ENCODE measurements at places on chromosomes 1 and 21.

DNA sequence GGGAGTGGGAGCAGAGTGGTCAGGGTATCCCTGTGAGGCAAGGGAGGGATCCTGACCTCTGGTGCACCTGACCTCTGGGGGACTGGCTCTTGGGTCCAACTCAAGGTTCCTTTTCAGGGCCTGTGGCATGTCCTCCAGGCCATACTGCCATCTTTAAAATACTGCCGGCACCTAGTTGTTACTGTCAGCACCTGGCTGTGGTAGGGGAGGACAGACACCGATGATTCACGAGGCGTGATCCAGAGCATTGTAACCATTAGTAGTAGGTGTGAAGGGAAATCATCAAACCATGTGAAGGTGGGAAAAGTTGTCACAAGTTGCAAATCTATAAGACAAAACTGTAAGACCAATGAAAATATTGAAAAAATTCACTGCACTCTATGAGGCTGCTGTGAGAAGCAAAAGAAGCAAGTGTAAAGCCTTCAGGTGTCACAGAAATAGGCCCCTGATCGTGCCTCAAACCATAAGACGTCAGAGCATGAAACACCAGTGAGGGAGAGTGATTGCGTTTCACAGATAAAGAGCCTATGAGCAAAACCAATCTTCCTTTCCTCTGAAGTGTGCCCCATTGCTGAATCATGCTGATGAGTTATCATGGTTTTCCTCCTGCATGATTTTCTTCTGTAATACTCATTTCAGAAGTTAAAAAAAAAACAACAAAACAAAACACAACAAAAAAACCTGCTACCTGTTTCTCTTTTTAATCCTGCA, 55.3 kb downstream of the CDC7 start:
- DNase-seq, result no peak

- no peak for DNase-seq
Measured at GRCh38 chr1:230935852-230936251, 42.8 kb downstream of the TTC13 start.

DNA sequence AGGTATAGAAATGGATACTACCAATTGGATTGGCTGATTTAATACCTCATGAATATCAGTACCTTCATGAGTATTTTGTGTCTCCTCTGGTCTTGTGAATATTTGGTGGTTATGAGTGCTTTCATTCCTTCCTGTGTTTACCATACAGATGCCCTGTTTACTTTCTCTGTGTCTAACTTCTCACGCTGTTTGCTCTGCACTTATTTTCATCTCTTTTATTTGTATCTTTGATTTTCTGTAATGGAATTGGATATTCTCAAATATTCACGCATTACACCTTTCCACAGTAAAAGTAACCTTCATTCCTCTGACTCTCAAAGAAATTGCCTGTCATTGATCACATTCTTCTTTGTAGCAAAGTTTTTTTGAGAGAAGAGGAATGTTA, 16.8 kb downstream of the CNST start:
- no peak for DNase-seq

GRCh38 chr21:34688145-34688544, 19.4 kb downstream of the CLIC6 start:
- DNase-seq, result no peak

GRCh38 chr1:110547017-110547416, 28.0 kb upstream of the KCNA10 start:
- no peak for DNase-seq

DNA sequence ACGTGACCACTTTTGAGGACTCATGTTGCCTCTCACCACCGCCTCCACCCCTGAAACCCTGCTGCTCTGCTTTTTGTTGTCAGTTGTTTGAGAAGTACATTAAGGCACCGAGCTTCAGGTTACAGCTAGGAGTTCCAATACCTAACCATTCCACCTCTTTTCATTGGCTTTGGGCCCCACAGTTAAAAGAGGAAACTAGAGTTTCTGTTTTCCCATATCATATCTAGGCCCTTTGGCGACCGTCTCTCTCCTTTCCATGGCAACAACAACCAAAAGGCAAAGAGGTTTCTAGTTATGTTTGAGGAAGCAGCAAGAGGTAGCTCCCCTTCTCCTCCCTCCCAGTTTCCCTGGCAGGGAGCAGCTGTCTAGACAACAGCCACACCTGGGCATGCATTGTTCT, 5.9 kb downstream of the ANKRD35 start:
- DNase-seq, result no peak

GRCh38 chr1:152855661-152856060, 4.1 kb upstream of the LCE7A start:
- no peak for DNase-seq

GRCh38 chr1:11653101-11653860, 948 bp downstream of the FBXO2 start:
- DNase-seq, result peak; percentile 18

DNA sequence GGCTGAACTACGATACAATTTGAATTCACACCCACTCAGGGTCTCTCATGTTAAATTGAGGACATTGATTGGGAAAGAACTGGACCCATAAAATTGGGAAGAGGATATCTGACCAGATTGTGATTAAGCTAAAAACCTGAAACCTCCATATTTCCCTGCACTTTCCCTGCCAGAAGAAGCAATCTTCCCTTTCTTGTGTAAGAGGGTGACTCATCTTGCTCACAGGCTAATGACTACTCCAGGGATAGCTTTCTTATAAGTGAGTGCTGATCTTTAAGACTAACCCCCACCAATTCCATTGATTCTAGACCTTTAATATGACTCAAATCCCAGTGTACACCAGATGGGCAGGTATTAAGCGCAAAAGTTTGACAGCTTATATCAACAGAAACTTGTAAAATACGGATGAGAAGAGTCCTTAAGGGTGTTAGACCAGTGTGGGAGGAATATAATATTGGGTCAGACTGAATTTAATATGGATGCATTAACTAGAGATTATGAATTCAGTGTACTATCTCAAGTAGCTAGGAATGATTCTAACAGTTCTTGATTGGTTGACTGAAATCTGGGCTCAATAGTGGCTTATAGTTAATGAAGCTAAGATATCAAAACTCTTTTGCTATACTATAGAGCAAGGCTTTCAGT, 12.1 kb upstream of the SGIP1 start:
- no peak for DNase-seq

DNA sequence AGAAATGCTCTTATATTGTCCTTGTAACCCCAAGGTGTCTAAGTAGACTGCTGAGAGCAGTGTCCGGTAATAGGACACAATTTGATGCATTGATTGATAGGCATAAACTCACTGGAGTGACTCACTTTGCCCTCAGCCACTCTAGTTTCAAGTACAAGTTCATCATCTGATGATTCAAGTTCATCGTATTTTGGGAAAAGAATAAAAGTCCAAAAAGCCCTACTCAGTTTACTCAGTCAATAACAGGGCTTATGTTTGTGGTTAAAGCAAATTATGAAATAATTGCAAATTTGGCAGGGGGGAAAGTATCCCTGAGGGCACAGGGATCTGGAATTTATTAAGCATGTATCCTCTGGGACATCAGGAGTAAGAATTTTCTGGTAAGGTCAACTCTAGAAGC, 7.6 kb upstream of the ATF3 start:
- no peak for DNase-seq

- peak; percentile 7 for DNase-seq
Measured at GRCh38 chr1:172239901-172240300, 180.6 kb upstream of the C1orf105 start.

DNA sequence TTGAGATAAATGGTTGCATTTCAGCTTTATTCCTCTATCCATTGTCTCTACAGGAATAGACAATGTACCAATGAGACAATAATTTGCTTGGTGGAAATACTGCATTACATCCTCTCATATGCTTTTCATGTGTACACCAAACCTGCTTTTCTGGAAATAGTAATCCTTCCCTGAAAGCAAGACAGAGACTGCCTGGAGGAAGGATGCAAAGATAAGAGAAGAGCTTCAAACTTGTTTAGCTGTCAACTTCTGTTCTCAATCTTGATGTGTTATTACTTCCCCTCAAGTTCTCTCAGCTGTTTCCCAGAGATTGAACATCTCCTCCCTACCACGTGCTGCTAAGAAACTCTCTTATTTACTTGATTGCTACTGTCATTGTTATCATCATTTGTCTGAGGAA, 1125.4 kb upstream of the TMPRSS15 start:
- DNase-seq, result no peak

DNA sequence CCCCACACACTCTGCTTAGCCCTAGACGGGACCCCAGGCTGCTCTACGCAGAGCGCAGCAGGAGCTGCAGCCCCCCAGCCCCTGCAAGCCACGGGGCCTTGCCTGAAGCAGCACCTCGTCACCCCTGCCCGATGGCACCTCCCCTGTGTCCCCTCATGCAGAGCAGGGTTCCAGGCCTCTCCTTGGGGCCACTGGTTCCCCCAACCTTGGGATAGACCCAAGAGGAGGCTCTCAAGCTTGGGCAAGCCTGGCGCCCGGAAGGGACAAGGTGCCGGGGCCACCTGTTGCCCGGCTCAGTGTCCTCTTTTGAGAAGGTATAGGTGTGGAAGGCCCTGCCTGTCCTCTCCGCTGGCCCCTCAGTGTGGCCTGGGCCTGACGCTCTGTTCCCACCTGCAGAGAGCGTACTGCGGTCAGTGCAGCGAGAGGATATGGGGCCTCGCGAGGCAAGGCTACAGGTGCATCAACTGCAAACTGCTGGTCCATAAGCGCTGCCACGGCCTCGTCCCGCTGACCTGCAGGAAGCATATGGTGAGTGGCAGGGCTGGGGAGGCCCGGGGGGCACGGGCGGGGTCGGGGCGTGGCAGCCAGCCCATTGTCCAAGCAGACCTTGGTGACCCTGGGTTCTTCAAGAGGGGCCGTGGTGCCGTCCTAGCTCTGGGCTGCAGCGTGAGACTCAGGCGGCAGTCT, 50.6 kb downstream of the FAAP20 start:
- DNase-seq, result no peak

- no peak for DNase-seq
Measured at GRCh38 chr1:54017979-54018378, at the start of gene LDLRAD1. TSS of gene LDLRAD1 (minus strand) at chr1:54018186. CDS start at chr1:54018112, 74 bp downstream.
